Stimulated activated CD4-positive, alpha-beta T cell treated with anti-CD3 and anti-CD28 coated beads, Interleukin-12 subunit alpha, Interleukin-12 subunit beta, amount 100 ng/mL, for 48 hours (primary cell): ENCODE measurements at places on chromosomes 6 and 20.

DNA sequence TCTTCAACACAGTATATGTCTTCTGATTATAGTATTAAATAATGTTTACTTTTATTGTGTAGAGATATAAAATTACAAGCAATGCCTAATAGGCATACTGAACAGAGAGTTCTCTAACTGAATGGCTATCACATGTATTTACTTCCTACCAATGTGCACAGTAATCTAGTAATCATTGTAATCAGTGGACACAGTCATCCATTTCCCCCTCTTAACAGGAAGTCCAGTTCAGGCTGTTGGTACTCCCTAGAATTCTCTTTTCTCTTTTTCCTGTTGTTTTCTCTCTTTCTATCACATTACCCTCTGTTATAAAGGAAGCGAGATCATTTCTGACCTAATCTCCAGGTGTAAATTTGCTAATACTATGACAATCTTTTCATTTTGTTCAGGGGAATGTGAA is 172.5 kb downstream of the HTR1B start:
- no peak for DNase-seq

DNA sequence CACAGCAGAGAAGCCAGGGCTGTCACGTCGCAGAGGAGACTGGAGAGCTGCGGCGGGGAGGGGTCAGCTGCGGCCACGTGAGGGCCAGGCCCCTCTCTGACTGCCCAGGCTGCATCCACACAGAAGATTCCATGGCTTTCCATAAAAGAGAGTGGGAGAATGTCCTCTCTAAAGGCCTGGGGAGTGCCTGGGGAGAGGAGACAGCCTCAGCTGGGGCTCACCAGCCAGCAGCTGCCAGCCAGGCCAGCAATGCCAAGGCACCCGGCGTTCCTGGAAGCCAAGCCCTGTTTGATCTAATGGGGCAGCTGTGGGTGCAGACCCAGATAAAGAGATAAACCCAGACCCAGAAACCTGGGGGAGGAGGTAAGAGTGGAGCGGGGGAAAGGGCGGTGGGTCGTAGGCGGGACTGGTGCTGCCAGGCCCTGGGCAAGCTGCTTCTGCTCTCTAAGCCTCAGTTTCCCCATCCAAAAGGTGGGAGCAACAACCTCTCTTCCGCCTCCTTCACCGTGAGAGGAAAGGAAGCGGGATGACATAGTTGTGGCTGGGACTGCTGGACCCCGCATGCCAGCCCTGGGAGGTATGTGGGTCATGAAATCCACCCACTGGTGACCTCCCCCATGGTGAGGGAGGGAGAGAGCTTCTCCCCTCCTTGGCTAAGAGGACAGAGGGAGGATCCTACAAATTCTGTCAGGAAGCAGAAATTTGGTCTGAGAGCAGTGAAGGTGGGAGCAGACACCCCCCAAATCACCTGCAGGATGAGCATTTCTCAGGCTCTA is 3.1 kb upstream of the OSBPL2 start:
- DNase-seq, result no peak

- no peak for DNase-seq
Measured at GRCh38 chr20:57440678-57441509, 49.7 kb downstream of the RBM38 start.

GRCh38 chr20:8547035-8547650 is 415.1 kb downstream of the PLCB1 start:
- DNase-seq, result no peak

DNA sequence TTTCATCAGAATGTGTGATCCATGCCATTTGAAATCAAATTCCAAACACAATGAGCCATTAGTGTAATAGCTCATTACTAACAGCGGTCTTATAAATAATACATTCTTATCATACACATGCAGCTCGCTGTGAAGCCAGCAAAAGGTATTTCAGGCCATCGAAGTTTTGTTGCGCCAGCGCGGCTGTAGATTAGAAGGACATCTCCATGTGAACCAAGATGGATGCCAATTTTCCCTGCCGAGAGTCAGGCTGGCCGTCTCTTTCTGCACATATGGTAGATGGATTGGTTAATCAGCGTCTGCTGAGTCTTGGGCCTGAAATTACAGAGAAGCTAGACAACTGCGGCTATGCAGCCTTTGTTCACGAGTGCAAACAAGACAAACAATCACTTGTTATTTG is 44.1 kb downstream of the CFAP61 start:
- DNase-seq, result no peak

- no peak for DNase-seq
Measured at GRCh38 chr6:127267646-127268625, 1.3 kb downstream of the RNF146 start.

GRCh38 chr6:128731249-128732165 is 151.4 kb upstream of the LAMA2 start:
- no peak for DNase-seq

DNA sequence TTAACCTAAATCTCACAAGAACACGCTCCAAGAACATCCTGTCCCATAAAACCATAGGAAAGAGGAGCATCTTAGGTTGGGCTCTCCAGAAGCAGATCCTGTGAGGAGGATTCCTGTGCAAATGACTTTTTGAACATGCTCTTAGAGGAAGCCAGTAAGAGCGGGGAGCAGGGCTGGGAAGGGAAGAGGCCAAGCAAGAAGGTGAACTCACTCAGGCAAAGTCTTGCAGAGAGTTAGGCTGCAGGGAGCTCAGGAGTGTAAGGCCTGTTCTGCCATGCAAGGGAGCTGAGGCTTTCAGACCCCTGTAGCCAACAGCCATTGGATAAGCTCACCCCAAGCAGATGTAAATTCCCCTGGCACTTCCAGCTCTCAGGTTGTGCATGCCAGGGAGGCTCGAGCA is 63.6 kb upstream of the LY86 start:
- no peak for DNase-seq

DNA sequence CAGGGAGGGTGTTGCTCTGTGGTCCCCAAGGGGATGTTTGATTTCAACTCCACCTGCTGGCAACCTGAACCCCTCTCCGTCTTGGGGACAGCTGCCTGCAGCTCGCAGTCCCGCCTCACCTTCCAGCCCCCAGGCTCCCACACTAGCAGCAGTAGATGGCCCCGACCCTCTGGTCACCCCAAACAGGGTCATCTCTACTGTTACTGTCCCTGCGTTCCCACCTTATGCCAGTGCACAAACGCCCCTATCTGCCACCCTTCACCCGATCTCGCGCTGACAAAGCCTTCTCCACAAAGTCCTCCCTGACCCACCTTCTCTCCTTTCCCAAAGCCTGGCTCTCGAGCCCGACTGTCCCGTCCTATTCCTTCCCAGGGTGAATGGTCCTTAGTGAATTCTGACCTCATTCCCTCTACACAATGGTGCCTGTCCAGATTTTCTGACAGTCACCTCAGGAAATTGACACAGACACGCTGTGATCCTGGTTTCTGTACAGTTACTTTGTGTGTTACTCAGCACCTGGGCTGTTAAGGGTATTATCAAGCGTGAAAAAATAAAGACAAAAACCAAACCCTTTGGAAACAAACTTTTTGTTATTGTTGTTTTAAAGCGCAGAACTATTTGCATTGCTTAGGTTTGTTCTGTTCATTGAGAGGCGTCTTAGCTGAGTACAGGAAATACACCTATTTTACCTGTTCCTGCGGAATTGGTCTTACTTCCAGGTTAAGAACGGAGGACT is 728 bp downstream of the FUT9 start:
- DNase-seq, result no peak

GRCh38 chr20:13028001-13028400 is 19.2 kb downstream of the SPTLC3 start:
- DNase-seq, result no peak

- DNase-seq, result no peak
Measured at GRCh38 chr20:23228912-23229311, 121.7 kb upstream of the NXT1 start.

DNA sequence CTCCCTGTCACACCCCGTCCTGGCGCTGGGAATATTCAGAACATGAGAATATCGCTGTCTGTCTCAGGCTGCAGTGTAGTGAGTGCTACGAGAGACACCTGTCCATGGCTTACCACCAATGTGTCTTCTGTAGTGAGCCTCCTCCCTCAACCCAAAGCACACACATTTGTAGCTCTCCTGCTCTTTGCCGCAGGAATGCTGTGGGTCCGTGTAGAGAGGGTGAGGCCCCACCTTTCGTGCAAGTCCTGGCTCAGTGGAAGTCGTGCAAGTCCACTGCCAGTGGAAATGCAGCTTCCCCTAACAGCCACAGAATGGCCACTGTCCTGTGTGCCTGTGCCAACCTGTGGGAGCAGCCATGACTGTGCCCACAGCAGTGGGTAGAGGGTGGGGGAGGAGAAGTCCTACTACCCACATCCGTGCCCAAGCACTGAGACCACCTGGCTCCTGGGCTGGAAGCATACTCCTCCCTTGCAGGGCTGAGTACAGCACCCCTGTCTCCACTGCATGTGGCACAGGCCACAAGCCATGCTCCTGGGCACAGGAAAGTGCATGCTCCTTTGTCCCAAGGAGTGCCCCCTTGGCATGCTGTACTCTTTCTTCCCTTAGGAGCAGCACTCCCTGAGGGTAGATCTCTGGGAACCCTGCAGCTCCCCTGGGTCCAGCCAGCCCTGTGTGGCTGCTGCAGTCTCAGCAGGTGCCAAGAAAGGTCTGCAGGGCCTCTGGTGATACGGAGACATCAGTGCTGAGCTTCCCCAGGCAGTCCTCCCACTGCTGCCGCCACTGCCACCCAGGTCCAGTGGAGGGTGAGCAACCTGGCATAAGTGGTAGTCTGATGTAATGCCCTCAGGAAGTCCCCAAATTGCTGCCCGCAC is 28.0 kb downstream of the IGF2R start:
- no peak for DNase-seq
